ENCODE measurements at places on chromosomes 4 and X.
A peak's percentile ranks its signal among the peaks of the same experiment; 100 is the strongest.

DNA sequence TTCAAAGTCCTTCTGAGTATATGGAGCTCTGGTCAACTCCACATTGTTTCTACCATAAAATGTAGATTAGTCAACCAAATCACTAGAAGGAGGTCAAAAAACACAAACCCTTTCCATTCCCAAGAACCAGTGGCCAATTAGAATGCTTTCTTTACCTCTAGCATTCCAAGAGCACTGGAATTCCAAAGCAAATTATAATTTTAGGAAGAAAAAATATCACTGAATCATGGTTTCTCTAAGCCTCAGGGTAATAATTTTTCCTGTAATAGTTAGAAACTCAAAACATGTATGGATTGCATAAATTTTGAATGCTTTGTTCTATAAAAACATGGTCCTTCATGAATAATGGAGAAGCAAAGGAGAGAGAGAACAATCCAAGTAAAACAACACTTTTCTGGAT, 39.5 kb downstream of the LEF1 start:
- no peak for DNase-seq

GRCh38 chrX:139924069-139924695, 8.7 kb downstream of the ATP11C start:
- DNase-seq, result no peak

- no peak for DNase-seq
Measured at GRCh38 chr4:32061916-32062315, 1341.7 kb downstream of the PCDH7 start.

DNA sequence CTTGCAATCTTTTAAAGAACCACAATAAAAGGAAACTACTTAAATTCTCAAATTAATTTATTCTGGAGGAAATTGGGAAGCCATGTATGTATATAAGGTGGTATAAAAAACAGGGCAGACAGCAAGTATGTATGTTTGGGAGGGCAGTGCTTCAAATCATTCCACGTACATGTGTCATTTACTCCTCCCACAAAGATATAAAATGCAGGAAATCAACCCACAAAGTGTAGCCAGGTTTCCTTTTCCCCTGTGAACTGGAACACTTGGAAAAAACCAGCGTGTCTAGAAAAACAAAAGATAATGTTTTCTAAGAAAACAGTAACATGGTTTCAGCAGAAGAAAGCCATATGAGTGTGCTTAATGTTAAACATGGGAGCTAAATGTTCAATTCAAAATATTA, 156.7 kb upstream of the FAM47A start:
- DNase-seq, result no peak

- no peak for DNase-seq
Measured at GRCh38 chr4:11263208-11263607, 165.5 kb downstream of the HS3ST1 start.

DNA sequence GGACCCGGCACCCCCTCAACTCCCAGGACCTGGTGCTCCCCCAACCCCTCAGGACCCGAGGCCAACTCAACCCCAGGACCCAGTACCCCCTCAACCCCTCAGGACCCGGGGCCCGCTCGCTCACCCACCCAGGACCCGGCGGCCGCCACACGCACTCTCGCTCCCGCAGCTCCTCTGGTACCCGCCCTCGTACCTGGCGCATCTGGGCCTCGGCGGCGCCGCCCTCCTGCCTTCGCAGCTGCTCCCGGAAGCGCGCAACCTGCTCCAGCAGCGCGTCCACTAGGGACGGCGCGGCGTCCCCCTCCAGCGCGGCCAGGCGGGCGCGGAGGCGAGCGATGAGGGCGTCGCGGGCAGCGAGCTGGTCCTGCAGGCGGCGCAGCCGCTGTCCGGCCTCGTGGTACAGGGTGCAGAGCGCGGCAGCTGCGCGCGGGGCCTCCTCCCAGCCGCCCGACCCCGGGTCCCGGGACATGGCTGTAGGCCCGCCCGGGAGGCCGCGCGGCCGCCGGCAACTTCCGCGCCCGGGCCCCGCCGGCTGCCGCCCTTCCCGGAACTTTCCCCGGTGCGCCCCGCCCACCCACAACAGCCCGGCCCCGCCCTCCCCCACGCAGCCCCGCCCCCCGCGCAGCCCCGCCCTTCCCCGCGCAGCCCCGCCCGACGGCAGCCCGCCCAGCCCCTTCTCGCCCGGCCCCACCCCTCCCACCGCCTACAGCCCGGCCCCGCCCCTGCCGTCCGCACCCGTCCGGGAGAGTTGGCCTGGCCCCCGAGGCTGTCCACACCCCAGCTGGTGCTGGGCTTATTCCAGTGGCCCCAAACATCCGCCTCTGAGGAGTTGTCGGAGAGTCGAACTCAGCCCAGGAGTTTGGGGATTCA, at the start of gene TNIP2:
TNIP2 (minus strand) TSS at position 516 of the 870 bp plus-strand sequence; CDS start at position 469, 47 bp downstream.
- DNase-seq, result peak; percentile 75

DNA sequence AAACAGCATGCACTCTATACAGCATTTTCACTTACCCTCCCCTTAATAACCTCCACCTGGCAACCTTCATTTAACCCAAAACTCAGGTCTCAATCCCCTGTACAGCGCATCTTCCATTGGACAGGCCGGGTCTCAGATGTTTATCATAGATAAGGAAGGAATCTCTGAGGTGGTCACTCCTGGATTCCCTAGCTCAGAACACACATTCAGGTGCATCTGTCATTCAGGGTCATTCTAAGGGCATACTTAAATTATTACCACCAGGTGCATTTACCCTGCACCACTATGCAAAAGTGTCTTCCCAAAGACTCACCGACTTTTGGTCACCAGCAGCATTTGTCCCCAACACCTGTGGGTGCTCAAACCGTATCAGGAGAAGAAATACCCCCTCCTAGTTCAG, 144.2 kb downstream of the RELL1 start:
- DNase-seq, result no peak

- no peak for DNase-seq
Measured at GRCh38 chr4:24775032-24775605, 20.3 kb upstream of the SOD3 start.

- DNase-seq, result no peak
Measured at GRCh38 chr4:177687117-177687516, 244.9 kb upstream of the AGA start.

- no peak for DNase-seq
Measured at GRCh38 chr4:10731690-10732089, 47.1 kb upstream of the CLNK start.

GRCh38 chr4:69793732-69794131, 33.3 kb upstream of the SULT1B1 start:
- no peak for DNase-seq

- no peak for DNase-seq
Measured at GRCh38 chr4:173289353-173289727, 44.8 kb downstream of the HMGB2 start.

DNA sequence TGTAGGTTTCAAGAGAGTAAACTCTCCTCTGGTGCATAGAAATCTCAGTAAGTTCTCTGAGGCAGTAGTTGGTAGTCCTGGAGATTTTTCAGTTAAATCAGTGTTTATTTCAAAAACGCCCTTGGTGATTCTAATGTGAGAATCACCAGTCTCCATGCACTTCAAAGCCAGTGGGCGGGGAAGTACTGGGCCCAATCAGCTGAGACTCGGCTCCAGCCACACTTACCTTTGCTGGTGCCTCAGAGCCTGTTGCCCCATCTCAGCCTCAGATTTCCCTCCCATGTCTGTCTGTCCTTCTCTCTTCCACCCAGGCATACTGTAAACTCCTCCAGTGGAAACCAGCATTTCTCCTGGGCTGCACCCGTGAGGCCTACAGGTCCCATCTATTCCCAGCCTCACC, 7.4 kb upstream of the MGST2 start:
- DNase-seq, result no peak

DNA sequence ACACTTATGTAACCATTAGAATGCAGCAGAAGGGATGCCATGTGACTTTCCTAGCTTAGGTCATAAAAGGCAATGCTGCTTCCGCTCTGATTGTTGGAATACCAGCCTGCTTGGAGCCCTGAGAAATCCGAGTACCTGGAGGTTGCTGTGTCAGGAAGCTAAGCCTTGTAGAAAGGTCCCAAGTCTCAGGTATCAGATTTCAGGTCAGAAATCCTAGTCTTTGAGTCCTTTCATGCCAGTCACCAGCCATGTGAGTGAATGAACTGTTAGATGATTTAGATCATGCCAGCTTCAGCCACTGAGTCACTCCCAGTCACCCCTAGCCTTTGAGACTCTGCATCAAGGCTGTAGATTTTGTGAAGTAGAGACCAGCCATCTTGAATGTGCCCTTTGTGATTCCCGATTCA, 23.5 kb downstream of the RAP1GDS1 start:
- DNase-seq, result no peak

GRCh38 chrX:46407036-46407752, 138.0 kb downstream of the ZNF674 start:
- DNase-seq, result no peak

- no peak for DNase-seq
Measured at GRCh38 chr4:168293386-168293975, 25.1 kb downstream of the DDX60 start.

GRCh38 chr4:15683143-15683495, 1.5 kb downstream of the FAM200B start:
- DNase-seq, result no peak

GRCh38 chrX:56661193-56661592, 67.8 kb upstream of the NBDY start:
- no peak for DNase-seq

DNA sequence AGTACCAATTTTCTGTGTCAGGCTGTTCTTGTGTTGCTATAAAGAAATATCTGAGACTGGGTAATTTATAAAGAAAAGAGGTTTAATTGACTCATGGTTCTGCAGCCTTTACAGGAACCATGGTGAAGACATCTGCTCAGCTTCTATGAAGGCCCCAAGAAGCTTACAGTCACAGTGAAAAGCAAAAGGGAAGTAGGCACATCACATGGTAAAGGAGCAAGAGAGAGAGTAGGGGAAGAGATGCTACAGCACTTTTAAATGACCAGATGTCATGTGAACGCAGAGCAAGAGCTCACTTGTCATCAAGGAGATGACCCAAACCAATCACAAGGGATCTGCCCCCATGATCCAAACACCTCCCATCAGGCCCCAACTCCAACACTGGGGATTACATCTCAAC, 174.3 kb downstream of the ATP10D start:
- DNase-seq, result no peak

- DNase-seq, result no peak
Measured at GRCh38 chr4:78885598-78885997, 53.6 kb downstream of the PAQR3 start.

Measured in stimulated activated CD4-positive, alpha-beta T cell treated with anti-CD3 and anti-CD28 coated beads, Interleukin-4, amount 100 ng/mL, for 24 hours (primary cell).